ENCODE measurements at places on chromosomes 3 and 15. TPM values are rescaled to one million over a fixed set of nuclear protein-coding genes. Genes with fewer than 3 reads are reported as not detected.

- H3K27me3 ChIP-seq, result no peaks in the 10 kb centered on the region
- H3K4me3 ChIP-seq, result no peak overlapping the region
- no peak for DNase-seq
- H3K27ac ChIP-seq, result no peak overlapping the region
- H3K36me3 ChIP-seq, result no peaks in the 10 kb centered on the region
Measured at GRCh38 chr3:124041553-124041952, 49.6 kb upstream of the ROPN1 start.

- H3K4me3 ChIP-seq, result no peak overlapping the region
- H3K27me3 ChIP-seq, result no peaks in the 10 kb centered on the region
- peak overlapping the region; percentile 50 for H3K27ac ChIP-seq
- H3K36me3 ChIP-seq, result no peaks in the 10 kb centered on the region
- DNase-seq, result peak; percentile 79
Measured at GRCh38 chr15:76196269-76197231, 114.7 kb downstream of the ETFA start.

GRCh38 chr15:68885070-68885469, 45.3 kb upstream of the SPESP1 start:
- no peak for DNase-seq
- no peak overlapping the region for H3K4me3 ChIP-seq
- no peaks in the 10 kb centered on the region for H3K4me1 ChIP-seq
- no peak overlapping the region for H3K27ac ChIP-seq
- H3K36me3 ChIP-seq, result no peaks in the 10 kb centered on the region

- no peaks in the 10 kb centered on the region for H3K4me1 ChIP-seq
- no peak overlapping the region for H3K4me3 ChIP-seq
- DNase-seq, result no peak
Measured at GRCh38 chr3:32076566-32076965, 29.9 kb upstream of the GPD1L start.

GRCh38 chr3:11096266-11097139, 57.8 kb upstream of the HRH1 start:
- peak; percentile 91 for DNase-seq
- H3K27ac ChIP-seq, result peak overlapping the region; percentile 84
- no peaks in the 10 kb centered on the region for H3K36me3 ChIP-seq
- peaks cover 17% of the 10 kb centered on the region for H3K4me1 ChIP-seq

DNA sequence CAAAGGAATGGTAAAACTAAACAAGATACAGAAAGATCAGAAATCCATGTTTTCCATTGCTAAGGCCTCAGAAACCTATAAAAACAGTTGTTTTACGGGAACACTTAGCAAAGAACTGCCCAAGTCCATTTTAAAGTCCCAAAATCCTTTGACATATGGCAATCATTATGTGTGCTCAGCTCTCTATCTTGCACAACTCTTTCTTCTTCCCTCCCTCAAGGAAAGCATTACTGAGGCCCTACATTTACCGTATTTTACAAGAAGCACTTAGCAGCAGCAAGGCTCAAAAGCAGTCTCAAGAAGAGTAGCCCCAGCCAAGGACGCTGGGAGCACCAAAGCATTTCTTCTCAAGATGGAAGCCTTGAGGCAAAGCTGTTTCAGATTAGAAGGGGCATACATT, 169.6 kb upstream of the LRTM1 start:
- H3K27ac ChIP-seq, result no peak overlapping the region
- H3K4me3 ChIP-seq, result no peak overlapping the region
- no peaks in the 10 kb centered on the region for H3K36me3 ChIP-seq
- H3K4me1 ChIP-seq, result no peaks in the 10 kb centered on the region

DNA sequence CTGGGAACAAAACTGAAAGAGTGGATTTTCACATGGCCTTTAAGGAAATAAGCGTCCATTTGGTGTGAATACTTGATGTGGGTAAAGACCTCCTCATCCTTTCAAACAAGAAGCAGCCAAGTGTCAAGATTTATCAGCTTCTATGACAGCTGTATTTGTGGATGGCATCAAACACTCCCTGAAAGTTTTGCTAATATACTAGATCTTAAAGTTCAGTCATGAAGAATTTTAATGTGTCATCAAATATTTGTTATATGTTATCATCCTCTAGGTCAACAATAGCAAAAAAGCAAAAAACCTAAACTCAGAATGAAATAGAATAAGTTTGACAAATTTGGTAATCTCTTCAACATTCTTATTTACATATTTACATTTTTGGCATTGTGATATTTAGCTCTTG, 29.1 kb upstream of the LYSMD4 start:
- no peaks in the 10 kb centered on the region for H3K4me1 ChIP-seq
- no peak overlapping the region for H3K27ac ChIP-seq
- no peak for DNase-seq

DNA sequence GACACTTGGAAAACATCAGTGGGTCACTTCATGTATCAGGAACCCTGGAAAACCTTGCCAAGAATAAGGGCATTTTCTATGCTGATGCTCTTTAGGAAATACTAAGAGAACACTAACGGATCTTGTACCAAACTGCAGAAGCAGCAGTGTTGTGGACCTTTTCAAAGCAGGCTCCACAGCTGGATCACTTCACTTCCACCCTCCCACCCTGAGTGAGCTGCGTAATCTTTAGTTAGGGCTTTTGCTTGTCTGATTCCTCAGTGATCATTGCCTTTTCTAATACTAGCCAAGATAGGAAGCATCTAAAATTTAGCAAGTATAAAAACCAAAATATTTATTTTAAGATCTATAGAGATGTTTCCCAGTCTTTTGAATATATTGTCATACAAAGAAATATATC, 229.0 kb downstream of the EPHA6 start:
- H3K4me3 ChIP-seq, result no peak overlapping the region
- DNase-seq, result no peak
- H3K4me1 ChIP-seq, result no peaks in the 10 kb centered on the region

DNA sequence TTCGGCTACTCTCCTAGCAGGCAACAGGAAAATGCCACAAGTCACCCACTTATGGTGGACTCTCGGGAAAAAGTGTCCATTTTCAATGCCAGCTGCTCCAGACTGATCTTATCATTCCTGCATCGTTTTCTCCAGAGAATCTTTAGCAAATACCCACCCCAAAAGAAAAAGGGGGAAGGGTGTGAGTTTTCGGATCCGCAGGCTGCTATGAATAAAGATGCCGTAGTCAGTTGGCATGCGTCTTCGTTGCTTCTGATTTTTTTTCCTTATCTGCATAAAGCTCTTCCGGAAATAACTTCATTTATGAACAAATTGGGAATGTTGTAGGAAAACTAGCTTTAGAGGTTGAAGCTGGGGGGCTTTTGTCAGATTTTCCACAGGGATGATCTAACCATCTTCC, 22.4 kb upstream of the VILL start:
- no peaks in the 10 kb centered on the region for H3K27me3 ChIP-seq
- H3K4me1 ChIP-seq, result 0 out of 2 replicates have a peak, but pooled peaks cover under 1% of the 10 kb centered on the region
- H3K27ac ChIP-seq, result no peak overlapping the region
- no peak for DNase-seq

GRCh38 chr3:151443583-151443982, 17.3 kb downstream of the IGSF10 start:
- no peaks in the 10 kb centered on the region for H3K4me1 ChIP-seq
- no peak overlapping the region for H3K27ac ChIP-seq
- no peaks in the 10 kb centered on the region for H3K36me3 ChIP-seq
- DNase-seq, result no peak

GRCh38 chr3:158571969-158572765, 1.2 kb downstream of the MLF1 start:
- peaks cover 11% of the 10 kb centered on the region for H3K4me1 ChIP-seq
- peak; percentile 48 for DNase-seq
- no peak overlapping the region for H3K4me3 ChIP-seq

GRCh38 chr3:94709249-94709902, 646.5 kb downstream of the NSUN3 start:
- H3K4me1 ChIP-seq, result no peaks in the 10 kb centered on the region
- no peak overlapping the region for H3K27ac ChIP-seq
- no peak overlapping the region for H3K4me3 ChIP-seq

- H3K27me3 ChIP-seq, result no peaks in the 10 kb centered on the region
- no peaks in the 10 kb centered on the region for H3K4me1 ChIP-seq
- DNase-seq, result no peak
- no peaks in the 10 kb centered on the region for H3K36me3 ChIP-seq
Measured at GRCh38 chr3:187636528-187636927, 33.7 kb downstream of the SST start.

DNA sequence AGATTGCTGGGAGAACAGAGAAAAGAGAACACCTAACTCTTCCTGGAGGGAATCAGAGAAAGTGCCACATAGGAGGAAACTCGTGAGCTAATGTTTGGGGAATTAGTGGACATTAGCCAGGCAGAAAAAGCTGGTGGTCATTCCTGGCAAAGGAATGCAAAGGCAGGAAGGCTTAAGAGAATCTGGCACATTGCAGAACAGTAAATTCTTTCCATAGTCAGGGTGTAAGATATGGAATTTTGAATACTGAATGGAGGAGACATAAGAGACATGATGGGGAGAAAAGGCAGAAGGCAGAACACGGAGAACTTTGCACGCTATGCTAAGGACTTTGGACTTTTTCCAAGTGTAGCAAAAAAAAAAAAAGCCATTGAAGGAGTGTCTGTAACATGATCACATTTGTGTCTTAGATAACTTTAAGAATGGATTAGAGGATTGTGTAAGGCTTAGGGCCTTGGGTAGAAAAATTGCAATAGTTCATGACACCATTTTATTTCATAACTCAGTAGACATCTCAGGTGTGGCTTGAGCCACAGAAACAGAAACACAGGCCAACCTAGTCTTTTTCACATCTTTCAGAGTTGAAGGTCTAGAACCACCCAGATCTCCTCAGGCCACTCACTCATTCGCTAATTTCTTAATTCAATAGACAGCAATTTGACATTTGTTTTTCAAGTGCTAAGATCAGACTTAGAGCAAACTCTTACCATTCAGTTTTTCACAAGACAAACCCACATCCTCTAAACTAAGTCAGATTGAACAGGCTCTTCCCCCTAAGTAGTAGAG, 31.2 kb upstream of the CCDC80 start:
- H3K27me3 ChIP-seq, result no peaks in the 10 kb centered on the region
- no peak for DNase-seq
- H3K36me3 ChIP-seq, result no peaks in the 10 kb centered on the region
- H3K4me3 ChIP-seq, result no peak overlapping the region
- H3K4me1 ChIP-seq, result peaks cover 46% of the 10 kb centered on the region

GRCh38 chr15:65342493-65342892, 35.3 kb downstream of the IGDCC3 start:
- no peak overlapping the region for H3K27ac ChIP-seq
- no peaks in the 10 kb centered on the region for H3K36me3 ChIP-seq
- DNase-seq, result peak; percentile 6

DNA sequence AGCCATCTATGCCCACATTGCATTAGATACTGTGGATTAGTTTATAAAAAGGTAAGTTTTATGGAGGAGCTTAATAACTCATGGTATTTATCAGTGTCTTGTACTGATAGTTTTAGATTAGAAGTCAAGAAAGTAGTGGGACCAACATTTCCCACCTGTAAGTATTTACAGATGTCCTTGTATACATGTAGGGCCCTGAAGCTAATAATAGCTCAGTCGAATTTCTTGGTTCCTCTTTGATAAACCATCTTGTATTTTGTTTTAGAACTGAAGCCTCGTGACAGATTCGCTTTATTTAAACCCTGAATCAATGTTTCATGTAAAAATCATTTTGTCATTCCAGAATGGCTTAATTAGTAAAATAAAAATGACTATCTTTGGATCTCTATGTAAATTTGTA, 73.4 kb downstream of the CRYBG3 start:
- peaks cover 8% of the 10 kb centered on the region for H3K36me3 ChIP-seq
- H3K27me3 ChIP-seq, result no peaks in the 10 kb centered on the region
- no peak overlapping the region for H3K27ac ChIP-seq
- no peak overlapping the region for H3K4me3 ChIP-seq
- H3K4me1 ChIP-seq, result no peaks in the 10 kb centered on the region

DNA sequence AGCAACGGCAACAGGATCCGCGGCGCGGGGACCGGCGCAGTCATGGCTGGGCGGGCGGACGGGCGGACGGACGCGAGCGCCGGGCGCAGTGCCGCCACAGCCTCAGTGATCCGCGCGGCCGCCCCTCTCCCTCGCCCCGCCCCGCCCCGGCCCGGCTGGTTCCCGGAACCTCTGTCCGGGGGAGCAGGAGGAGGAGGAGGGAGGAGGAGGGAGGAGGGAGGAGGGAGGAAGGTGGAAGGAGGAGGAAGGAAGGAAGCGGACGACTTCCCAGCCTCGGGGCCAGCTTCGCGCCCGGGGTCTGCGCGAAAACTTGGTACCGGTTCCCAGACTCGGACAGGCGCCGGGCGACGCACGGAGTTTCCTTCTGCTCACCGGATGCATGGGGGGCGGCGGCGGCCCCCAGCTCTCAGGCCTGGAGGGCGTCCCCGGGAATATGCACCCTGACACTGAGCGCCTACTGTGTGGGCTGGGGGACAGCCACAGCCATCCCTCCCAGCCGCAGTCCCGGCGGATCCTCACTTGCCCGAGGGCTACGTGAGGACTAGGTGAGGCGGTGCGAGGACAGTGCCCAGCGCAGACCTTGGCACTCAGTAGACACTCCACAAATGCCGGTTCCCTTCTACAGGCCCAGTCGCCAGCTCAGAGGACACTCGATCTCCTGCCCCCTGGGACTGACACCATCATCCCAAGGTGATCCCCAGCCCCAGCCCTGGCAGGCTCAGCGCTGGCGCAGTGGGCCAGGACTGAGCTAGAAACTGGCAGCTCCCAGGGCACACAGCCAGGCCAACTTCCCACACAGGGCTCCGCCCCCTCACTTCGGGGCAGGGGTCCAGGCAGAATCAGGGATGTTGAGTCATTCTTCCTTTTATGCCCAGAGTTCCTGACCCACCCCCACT, at the start of gene SHISA5:
SHISA5 (minus strand) TSS at position 124 of the 896 bp plus-strand sequence; CDS start at position 44, 80 bp downstream.
- peak within 1 kb of the TSS; percentile 48 for H3K27ac ChIP-seq
- DNase-seq, result peak; percentile 83
- H3K4me3 ChIP-seq, result peak within 1 kb of the TSS; percentile 78
- H3K4me1 ChIP-seq, result peaks cover 43% of the 10 kb centered on the region

- no peak for DNase-seq
- no peaks in the 10 kb centered on the region for H3K27me3 ChIP-seq
- H3K36me3 ChIP-seq, result no peaks in the 10 kb centered on the region
- H3K4me1 ChIP-seq, result no peaks in the 10 kb centered on the region
Measured at GRCh38 chr3:179961703-179962078, 75.0 kb downstream of the PEX5L start.

DNA sequence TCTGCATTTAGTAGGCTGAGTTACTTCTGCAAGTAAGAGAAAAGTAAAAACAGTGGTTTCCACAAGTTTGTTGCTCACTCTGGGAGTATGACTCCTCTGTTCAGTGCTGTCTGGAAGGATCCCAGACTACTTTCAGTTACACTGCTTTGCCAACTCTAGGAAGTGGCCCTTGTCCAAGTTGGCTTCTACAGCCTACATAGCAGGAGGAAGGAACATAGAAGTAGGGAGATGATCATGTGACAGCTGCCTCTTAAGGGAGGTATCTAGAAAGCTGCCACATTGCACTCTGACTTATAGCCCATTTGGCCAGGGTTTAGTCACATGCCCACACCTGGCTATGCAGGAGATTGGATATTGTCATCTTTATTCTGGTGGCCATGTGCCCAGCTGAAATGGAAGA, 298.1 kb downstream of the NSUN3 start:
- H3K4me1 ChIP-seq, result no peaks in the 10 kb centered on the region
- no peaks in the 10 kb centered on the region for H3K36me3 ChIP-seq
- no peak for DNase-seq
- no peak overlapping the region for H3K27ac ChIP-seq

Gene KLHL25
- polyA plus RNA-seq, result 4.5 TPM

Gene MUSTN1
- 0.54 TPM for polyA plus RNA-seq

Gene CDC25A
- polyA plus RNA-seq, result 3.8 TPM

Gene ANXA2
- 4,669 TPM for polyA plus RNA-seq

Gene GRK7
- 0.03 TPM for polyA plus RNA-seq

Gene MAGEF1
- 38.1 TPM for polyA plus RNA-seq

Gene NTRK3
- 3.1 TPM for polyA plus RNA-seq

Gene GOLGA8R
- 0.86 TPM for polyA plus RNA-seq

Gene CLSTN2
- 0.02 TPM for polyA plus RNA-seq

Gene B2M
- 2,153 TPM for polyA plus RNA-seq

Gene CAMK2N2
- polyA plus RNA-seq, result 2.2 TPM

Gene ZNF80
- not detected for polyA plus RNA-seq
